ENCODE measurements at places on chromosomes 5 and 9.

DNA sequence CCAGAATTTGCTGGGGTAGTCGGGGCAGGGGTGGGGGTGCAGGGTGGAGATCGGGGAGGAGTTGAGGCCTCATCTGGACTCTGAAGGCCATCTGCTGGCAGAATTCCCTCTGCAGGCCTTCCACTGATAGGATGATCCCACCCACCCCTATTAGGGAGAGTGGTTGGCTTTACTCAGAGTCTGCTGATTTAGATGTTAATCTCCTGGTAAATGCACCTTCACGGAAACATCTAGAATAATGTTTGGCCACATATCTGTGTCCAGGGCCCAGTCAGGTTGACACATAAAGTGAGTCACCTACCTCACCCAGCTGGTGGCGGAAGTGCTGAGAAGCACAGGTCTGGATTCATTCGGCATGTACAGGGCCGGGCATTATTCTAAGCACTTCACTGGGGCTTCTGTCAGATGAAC lies 50.0 kb downstream of the DAPK1 start:
- no peak for DNase-seq

GRCh38 chr9:95778957-95779356 lies 96.5 kb upstream of the ERCC6L2 start:
- DNase-seq = no peak

- no peak for DNase-seq
Observed at GRCh38 chr9:134844821-134845220, 35.8 kb upstream of the FCN2 start.

- DNase-seq = no peak
Observed at GRCh38 chr5:178125253-178125906, 5.4 kb upstream of the RMND5B start.

- no peak for DNase-seq
Observed at GRCh38 chr5:177994063-177994462, 2.0 kb downstream of the PROP1 start.

DNA sequence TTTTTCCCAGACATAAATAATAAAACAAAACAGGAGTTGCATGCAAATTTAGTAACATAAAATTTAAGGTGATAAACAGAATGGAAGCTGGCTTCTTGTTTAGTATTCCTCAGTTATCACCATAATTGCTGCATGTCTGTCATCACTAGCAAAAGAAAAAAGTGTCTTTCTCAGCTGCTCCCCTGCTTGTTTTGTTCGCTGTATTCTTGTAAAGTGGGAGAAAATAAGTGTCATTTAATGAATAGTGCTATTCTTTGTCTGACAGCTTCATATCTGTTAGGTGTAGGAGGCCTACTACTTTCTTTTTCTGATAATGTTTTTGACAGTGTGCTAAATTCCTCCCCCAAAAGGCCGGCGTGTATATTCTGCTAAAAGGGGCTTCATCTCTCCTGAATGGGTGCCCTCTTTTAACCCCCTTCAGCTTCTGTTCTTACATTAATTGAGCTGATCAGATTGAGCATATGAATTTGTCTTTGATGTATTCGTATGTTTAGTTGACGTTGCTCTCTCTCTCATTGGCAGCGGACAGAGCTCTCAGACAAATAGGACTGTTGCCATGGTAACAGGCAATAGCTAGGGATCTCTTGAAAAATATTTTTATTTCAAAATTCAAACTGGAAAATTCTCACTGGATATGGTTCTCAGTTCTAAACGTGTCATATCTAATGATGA lies 303.8 kb downstream of the KIAA0825 start:
- DNase-seq = no peak

Measured in aorta (tissue), 5 donors.